Activated T-cell treated with anti-CD3 and anti-CD28 coated beads, Interleukin-2, amount 50 U/mL, for 4 hours (primary cell): ENCODE measurements at places on chromosomes 1 and 21. TPM values are rescaled to one million over a fixed set of nuclear protein-coding genes. Genes with fewer than 3 reads are reported as not detected.

- DNase-seq, result no peak
Observed at GRCh38 chr1:85584264-85584781, 3.8 kb downstream of the CCN1 start.

DNA sequence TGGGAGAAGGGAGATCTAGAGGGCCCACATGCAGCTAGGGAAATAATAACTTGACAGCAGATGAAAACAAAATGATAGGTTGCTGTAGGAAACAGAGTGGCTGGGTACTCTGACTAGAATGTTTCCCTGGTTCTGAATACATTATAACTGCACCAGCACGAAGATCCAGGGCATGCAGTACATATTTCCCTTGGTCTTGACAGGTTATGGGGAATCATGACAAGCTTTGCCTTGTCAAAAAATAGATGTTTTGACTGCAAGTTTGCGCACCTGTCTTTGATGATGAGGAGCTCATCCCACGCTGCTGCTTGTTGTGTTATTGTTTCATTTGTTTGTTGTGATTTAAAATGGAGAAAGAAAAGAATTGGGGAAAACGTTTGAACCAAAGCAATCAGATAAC is 292.9 kb downstream of the PDE4B start:
- DNase-seq, result no peak

DNA sequence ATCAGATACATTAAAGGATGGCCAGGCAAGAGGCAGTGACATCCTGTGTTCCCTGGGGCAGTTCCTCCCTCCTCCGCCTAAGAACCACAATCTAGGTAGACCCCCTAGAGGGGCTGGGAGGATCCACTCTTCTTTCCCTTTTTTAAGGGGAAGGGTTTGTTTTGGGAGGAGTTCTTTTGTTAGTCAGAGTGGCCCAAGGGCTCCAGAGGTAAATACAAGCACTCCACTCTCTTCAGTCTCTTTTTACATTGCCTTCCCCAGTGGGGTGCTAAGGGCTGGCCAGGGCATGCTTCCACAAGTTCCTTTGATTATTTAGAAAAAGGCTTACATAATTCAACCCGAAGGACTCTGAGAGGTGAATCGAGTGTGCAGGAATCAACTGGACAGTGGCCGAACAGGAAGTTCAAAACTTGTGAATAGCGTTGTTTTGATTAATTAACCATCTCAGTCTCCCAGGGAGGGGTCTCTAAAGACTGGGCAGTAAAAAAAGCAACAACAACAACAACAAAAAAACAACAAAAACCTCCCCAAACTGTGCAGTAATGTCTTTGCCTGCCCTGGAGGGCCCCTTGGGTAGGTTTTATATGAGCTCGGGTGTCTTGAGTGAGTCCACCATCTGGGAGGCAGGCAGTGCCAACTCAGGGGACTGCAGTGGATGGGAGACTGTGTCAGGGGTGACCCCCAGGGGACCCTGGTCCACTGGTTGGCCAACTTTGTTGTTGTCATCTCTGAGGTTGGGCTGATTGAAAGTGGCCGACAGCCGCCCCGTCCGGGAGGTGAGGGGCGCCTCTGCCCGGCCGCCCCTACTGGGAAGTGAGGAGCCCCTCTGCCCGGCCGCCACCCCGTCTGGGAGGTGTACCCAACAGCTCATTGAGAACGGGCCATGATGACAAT is 33.2 kb upstream of the ENO1 start:
- no peak for DNase-seq

DNA sequence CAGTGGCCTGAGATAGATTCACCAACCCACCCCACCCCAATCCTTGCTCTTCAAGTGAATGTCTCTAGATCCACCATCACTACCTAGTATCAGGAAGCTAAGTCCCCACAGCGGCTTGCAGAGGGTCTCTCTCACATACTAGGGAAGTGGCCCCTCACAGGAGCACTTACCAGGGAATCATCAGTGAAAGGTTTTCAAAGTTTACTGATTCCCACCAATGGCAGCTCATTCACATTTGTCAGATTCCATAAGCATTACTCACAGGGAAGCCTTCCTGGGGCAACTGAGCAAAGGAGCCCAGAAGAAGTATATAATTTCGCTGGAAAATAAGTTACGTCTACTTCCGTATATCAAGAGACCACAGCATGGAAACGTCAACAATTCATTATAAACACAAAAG is 120.8 kb downstream of the GREM2 start:
- no peak for DNase-seq

- no peak for DNase-seq
Observed at GRCh38 chr1:110436635-110437034, 14.3 kb upstream of the PROK1 start.

- no peak for DNase-seq
Observed at GRCh38 chr1:62092110-62092509, 102.5 kb upstream of the L1TD1 start.

DNA sequence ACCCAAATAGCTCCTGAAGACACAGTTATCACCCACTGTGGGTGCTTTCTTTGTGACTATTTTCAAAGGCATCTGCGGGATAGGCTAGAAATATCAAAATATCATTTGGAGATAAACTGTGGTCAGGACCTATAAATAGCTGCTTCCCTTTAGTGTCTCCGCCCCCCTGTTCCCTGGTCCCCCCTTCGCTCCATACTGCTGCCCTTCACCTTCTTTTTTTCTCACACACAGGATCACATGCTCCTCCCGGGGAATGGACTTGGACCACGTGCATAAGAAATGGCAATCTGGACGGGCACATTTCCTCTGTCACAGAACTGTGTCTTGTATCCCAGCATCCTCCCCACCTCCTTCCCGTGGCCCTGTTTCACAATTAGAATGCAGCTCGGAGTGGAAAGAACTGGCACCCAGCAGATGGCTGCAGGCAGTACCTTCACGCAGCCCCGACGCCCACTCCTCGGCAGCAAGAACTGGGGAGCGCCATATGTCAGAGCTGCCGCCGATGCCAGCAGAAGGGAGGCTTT is 68.8 kb upstream of the SSX2IP start:
- no peak for DNase-seq

The NEGR1 gene
- not detected for total RNA-seq

The RORC gene
- total RNA-seq, result 5.1 TPM

The OLIG2 gene
- not detected for total RNA-seq
